ENCODE measurements at places on chromosomes 1 and 21.
A peak's percentile ranks its signal among the peaks of the same experiment; 100 is the strongest.

DNA sequence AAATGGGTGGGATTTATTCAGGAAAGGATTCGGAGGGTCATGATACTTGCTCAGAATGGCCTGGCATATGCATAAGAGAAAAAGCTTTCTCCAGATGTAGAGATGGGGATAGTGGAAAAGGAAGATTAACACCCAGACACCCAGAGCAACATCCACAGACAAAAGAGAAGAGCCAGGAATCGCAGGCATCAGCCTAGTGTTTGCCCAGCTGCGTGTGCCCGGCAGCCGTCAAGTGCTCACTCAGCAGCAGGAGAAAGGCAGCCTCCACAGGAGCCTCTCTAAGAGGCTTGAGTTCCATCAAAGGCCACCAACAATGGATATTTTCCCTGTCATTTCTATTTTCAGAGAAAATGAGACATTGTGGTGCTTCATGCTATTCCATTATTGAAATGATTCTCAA lies 54.7 kb downstream of the NTPCR start:
- no peak for DNase-seq

DNA sequence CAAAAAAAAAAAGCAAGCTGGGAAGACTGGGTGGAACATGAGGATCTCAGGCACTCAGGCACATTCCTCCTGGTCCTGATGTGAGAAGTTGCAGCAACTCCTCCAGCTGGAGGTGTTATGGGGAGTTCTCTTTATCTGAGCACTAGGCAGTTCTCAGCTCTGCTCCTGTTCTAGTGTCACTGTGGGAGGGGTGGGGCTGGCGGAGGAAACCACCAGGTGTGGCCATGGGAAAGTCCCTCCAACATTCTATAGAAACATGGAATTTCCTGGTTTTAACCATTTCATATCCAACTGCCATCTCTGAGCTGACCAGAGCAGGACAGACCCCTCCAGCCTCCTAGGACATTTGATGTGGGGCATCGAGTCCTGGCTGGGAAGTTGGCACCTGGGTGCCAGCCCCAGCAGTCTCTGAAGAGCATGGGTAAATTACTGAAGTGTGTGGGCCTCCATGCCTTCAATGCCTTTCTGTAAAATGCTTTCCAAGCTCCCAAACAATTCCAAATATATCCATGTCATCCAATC lies 804 bp upstream of the IKBKE start:
- no peak for DNase-seq

DNA sequence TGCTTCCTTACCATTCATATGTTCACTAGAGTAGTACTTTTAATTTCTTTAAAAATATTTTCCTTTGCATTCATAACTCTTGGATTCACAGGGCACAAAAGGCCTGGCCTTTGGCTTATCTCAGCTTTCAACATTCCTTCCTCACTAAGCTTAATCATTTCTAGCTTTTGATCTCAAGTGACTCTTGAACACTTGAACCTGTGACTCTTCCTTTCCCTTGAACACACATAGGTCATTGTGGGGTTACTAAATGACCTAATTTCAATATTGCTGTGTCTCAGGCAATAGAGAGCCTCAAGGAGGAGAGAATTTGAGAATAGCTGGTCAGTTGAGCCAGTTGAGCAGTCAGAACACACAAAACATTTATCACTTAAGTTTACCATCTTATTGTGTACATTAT lies 49.9 kb downstream of the COL11A1 start:
- DNase-seq = no peak

DNA sequence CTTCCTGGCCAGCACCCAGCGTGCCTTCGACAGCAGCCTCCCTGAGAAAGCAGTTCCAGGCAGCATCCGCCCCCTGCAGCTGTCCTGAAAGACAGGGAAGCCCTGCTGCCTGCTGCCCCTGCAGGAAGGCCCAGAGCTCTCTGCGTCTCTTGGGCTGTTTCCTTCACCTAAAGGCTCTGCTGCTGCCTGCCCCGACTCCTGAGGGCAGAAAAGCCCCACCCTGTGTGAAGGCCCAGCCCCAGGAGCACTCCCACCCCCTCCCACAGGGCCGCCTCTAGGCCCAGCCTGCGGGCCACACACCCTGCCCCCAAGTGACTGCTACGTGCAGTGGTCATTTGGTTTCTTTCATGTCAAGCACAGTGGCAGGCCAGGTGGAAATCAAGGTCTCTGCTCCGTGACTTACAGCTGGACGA lies 12.4 kb downstream of the RIPK4 start:
- DNase-seq = no peak

GRCh38 chr1:214838351-214838750 lies 235.4 kb downstream of the CENPF start:
- no peak for DNase-seq

GRCh38 chr1:41662061-41662764 lies 177.7 kb upstream of the EDN2 start:
- peak; percentile 53 for DNase-seq

DNA sequence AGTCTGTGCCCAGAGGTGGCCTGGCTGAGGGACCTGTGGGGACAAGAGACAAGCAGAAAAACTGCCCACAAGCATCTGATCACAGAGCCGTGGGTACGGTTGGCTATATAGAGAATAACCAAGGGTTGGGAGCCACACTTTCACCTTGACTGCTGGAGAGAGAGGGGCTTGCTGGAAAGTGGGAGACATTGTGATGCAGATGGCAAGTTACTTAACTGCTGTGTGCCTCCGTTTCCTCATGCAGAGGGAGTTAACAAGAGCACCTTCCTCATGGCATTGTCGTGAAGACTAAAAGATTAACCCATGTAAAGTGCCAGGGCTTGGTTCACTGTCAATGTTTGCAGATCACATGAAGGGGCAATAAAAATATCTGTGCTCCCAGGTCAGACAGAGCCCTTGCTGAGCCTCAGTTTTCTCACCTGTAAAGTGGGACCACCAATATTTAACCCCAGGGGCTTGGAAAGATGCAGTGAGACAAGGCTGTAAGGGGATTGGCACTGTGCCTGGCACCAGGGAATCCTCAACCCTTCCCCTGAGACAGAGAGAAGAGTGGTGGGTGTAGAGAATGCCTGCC lies 52.8 kb downstream of the SDC3 start:
- no peak for DNase-seq

DNA sequence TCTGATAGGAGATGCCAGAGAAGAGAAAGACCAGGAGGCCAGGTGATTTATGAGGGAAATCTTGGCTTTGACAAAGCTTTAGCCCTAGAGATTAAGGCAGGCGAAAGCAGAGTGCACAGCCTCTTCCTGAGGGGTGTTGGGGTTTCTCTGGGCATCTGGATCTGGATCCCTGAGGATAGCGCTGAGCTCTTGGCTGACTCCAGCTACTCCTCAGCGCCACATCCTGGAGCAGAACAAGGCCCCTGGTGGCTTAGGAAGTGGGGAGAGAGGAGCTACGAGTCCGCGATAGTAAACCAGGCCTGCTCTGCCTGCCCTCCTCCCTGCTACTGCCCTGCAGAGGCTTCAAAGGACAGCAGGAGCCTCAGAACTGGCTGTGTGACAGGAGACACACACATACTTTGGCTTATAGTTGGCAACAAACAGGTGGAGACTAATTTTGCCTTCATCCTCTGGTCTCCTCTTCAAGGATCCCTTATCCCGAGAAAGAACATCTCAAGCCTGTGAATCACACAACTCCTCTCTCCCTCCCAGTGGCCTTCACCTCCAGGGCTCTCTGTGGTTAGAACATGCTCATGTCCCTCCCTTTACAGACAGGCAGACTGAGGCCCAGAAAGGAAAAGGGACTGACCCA lies 66.9 kb downstream of the TRABD2B start:
- DNase-seq = no peak

DNA sequence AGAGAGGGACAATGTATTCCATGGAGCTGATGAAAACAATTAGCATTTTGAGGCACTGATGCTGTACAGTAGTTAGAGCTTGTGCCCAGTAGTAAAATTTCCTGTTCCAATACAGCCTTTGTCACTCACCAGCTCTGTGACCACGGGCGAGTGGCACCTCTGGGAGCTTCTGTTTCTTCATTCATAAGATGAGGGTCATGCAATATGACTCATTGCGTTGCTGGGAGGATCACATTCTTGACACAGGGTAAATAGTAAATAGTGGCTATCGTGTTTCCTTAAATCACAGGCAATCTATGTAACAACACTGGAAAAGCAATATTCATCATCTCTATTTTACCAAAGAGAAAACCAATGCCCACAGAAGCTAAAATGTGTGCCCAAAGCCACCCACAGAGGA lies 4.5 kb upstream of the LRRC52 start:
- DNase-seq = no peak

GRCh38 chr1:174800216-174800851 lies 199.4 kb upstream of the CACYBP start:
- no peak for DNase-seq

DNA sequence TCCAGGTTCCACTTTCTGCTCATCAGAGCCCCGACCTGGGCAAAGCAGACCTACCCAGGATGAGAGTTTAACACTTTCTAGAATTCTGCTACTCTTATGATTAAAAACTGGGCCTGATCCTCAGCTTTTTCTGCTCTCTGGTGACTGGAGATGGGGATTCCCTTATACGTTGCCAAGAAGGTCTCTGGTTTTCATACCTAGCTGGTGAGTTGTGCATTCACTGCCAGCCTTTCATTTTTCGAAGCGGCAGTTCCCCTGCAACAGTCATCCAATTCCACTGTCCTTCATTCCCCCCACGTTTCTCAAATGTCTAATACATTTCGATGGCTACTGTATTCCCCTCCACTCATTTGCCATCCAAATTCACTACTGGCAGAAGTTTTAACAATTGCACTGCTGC lies 135.3 kb downstream of the ADSS2 start:
- DNase-seq = no peak

GRCh38 chr1:25727635-25728286 lies 72.2 kb upstream of the SELENON start:
- no peak for DNase-seq

- DNase-seq = no peak
Observed at GRCh38 chr1:36349241-36349671, 25.8 kb upstream of the EVA1B start.

- no peak for DNase-seq
Observed at GRCh38 chr1:36765785-36766300, 268.5 kb downstream of the GRIK3 start.

GRCh38 chr1:163372576-163372975 lies 50.8 kb downstream of the NUF2 start:
- DNase-seq = no peak

DNA sequence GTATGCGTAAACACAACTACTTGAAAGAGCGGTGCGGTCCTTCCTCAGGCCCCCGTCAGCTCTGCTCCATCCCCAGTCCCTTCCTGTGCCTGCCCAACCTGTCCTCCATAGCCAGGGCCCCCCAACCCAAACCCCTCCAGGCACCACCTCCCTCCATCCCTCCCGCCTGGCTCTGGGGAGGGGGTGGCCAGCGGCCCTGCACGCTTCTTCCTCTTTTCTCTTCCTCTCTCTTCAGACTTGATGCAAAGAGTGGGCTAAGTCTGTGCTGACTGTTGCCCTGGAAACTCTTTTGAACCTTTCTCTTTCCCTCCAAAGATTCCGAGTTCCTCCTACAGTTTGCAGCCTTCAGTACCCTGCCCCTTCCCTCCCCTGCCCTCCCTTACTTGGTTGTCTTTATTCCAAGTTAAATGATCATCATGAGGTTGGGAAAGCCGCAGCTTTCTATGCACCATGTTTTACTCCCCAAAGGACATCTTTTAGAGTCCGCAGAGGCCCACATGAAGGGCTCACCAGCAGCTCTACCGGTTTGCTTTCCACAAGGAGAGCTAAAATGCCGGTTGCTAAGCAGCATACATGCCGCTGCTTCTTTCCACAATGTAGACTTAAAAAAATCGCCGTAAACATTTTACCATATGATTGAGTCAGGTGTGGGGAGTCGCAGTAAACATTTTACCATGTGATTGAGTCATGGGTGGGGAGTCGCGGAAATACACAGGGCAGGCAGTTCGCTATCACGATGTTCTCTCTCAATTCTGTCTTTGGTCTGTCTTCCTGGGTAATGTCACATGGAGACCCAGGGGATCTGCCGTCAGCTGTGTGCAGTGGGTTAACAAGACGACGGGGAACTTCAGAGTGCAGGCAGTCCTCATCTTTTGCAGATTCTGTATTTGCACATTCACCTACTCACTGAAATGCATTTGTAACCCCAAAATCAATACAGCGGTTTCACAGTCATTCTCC lies 525.3 kb downstream of the KIF26B start:
- no peak for DNase-seq

- no peak for DNase-seq
Observed at GRCh38 chr1:215895893-215896292, 328.8 kb downstream of the KCTD3 start.

DNA sequence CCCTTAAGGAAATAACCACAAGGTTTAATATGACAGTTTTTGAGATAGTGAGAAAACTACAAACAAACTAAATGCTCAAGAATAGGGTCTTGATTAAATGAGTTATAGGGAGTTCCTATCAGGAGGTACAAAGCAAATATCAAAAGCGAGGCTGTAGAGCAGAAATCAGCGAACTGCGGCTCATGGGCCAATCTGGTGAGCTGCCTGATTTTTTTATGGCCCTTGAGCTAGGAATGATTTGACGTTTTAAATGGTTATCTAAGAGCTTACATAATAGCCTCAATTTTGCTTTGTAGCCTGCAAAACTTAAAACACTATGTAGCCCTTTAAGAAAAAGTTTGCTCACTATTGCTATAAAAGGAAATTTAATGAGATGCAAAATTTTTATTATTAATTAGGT lies 62.2 kb downstream of the XCL2 start:
- DNase-seq = no peak

DNA sequence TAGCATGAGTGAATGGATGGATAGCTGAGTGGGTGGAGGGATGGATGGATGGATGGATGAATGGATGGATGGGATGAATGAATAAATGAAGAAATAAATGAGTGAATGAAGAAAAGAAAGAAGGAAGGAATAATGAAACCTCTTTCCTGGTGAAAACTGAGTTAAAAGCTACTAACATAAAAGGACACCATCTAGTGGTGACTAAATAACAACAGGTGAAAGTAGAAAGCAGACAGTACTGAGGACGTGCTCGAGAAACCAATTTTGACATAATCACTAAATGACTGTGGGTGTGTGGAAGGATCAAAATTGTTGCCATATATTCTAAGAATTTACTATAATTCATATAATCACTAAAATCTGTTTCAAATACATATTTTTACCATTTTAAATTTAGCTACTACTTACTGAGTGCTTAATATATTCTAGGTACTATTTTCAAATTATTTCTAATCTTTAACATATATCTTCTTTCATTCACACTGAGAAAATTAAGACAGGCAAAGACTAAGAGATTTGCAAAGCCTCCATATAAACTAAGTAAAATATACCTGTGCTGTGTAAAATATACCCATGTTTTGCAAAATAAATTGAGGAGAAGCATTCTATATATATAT lies 522.9 kb downstream of the LRRIQ3 start:
- DNase-seq = no peak

All from T follicular helper cell (primary cell).